ENCODE measurements at places on chromosomes 2 and 18.

GRCh38 chr2:9434489-9434888 is 11.0 kb downstream of the CPSF3 start:
- no peak overlapping the region for H3K4me3 ChIP-seq
- H3K27me3 ChIP-seq, result no peaks in the 10 kb centered on the region
- peaks cover 60% of the 10 kb centered on the region for H3K36me3 ChIP-seq
- DNase-seq, result no peak
- no peak overlapping the region for H3K27ac ChIP-seq
- no peaks in the 10 kb centered on the region for H3K4me1 ChIP-seq

DNA sequence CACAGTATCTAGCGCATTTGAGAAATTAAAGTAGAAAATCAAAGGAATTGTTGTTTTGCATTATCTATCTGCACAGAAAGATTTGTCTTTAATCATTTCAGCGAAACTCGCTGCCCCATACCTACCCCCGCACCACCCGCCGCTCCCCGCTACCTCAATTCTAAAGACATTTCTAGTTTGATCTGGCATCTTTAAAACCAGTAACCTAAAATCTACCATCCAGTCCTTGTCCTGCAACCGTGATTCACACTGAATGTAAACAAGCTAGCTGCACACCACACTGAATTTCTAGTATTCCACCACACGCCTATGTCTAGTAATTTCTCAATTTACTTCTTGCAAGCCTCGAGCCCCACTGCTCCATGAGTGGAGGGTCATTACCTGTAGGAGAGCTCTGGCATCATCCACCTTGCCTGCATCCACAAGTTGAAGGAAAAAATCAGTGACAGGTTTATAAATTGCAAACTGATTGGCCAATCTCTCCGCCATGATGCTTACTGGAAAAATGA is 60.1 kb downstream of the ABCG8 start:
- H3K27me3 ChIP-seq, result no peaks in the 10 kb centered on the region
- DNase-seq, result no peak
- peaks cover 46% of the 10 kb centered on the region for H3K36me3 ChIP-seq
- no peak overlapping the region for H3K4me3 ChIP-seq

DNA sequence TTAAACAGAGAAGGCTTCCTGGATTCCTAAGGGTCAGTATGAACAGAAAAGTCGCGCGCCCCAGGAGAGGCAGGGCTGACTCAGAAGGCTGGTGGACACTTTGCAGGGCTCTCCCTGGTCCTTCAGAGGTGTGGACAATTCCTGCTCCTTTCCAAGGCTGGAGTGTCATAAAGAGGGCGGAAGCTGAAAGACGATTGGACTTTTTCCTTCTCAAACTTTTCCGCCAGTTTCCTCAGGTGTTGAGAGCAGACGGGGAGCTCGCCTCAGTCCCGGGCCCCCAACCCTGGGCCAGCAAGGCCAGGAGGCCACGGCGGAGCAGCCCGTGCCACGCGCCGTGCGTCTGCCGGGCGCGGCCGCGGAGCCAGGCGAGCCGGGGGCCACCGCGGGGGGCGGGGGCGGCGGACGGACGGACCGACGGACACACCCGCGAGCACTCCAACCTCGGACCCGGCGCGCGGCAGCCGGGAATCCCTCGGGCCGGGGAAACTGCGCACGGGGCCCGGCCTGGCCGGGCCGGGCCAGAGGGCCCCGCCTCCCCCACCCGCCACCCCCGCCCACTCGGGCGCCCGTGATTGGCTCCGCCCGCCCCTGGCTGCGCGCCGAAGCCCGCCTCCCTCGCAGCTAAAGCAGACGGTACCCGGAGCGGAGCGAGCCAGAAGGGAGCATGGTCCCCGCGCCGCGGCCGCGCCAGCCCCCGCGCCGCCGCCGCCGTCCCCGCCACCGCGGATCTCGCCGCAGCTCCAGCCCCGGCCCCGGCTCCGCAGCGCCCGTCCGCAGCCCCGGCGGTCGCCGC is at the start of gene KLHL29:
TSS of gene KLHL29 (plus strand) at position 629 of the 793 bp plus-strand sequence. CDS start 177,018 bp downstream, outside the sequence.
- H3K4me3 ChIP-seq, result peak within 1 kb of the TSS; percentile 66
- H3K27ac ChIP-seq, result no peak within 1 kb of the TSS
- peak; percentile 87 for DNase-seq
- H3K4me1 ChIP-seq, result peaks cover 50% of the 10 kb centered on the region

GRCh38 chr2:37156857-37157714 is at the start of gene EIF2AK2:
TSS of gene EIF2AK2 (minus strand) at chr2:37156980. CDS start at chr2:37147806, 9,174 bp downstream.
- no peaks in the 10 kb centered on the region for H3K27me3 ChIP-seq
- H3K4me1 ChIP-seq, result peaks cover 22% of the 10 kb centered on the region
- H3K36me3 ChIP-seq, result peaks cover 5% of the 10 kb centered on the region
- H3K4me3 ChIP-seq, result peak within 1 kb of the TSS; percentile 89
- H3K27ac ChIP-seq, result peak within 1 kb of the TSS; percentile 46

GRCh38 chr2:146678516-146678915 is 1166.3 kb upstream of the ACVR2A start:
- no peaks in the 10 kb centered on the region for H3K36me3 ChIP-seq
- no peak overlapping the region for H3K27ac ChIP-seq
- H3K27me3 ChIP-seq, result no peaks in the 10 kb centered on the region
- no peak for DNase-seq
- H3K4me1 ChIP-seq, result no peaks in the 10 kb centered on the region
- no peak overlapping the region for H3K4me3 ChIP-seq

GRCh38 chr18:11175266-11175979 is 26.1 kb upstream of the PIEZO2 start:
- H3K4me1 ChIP-seq, result no peaks in the 10 kb centered on the region
- no peak overlapping the region for H3K4me3 ChIP-seq
- H3K27ac ChIP-seq, result no peak overlapping the region
- no peak for DNase-seq
- no peaks in the 10 kb centered on the region for H3K36me3 ChIP-seq
- H3K27me3 ChIP-seq, result no peaks in the 10 kb centered on the region

DNA sequence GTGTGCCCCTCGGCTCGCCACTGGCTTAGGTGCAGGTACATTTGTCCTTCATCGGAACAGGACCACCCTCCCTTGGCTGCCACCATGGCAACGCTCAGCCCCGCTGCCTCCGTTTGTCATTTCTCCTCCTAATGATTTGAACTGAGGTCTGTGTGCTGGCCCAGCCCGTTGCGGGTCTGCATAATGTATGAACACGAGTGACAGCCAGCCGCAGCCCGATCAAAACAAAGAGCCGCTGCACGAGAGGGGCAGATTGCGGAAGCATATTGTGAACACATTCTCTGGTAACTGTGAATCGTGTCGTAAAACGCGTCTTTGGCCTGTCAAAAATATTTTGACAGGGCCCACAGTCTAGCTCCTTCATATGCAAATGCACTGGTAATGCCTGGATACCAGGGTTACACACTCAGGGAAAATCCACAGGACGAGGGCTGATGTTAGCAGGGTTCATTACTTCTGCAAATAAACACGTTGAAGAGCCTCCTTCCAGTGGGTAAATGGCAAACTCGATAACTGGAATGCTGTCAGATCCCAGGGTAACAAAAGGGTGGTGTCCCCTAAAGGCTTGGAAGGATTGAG is 137.0 kb downstream of the AGAP1 start:
- H3K4me1 ChIP-seq, result peaks cover 10% of the 10 kb centered on the region
- no peak for DNase-seq
- H3K4me3 ChIP-seq, result no peak overlapping the region
- H3K27me3 ChIP-seq, result no peaks in the 10 kb centered on the region
- no peak overlapping the region for H3K27ac ChIP-seq
- H3K36me3 ChIP-seq, result no peaks in the 10 kb centered on the region

DNA sequence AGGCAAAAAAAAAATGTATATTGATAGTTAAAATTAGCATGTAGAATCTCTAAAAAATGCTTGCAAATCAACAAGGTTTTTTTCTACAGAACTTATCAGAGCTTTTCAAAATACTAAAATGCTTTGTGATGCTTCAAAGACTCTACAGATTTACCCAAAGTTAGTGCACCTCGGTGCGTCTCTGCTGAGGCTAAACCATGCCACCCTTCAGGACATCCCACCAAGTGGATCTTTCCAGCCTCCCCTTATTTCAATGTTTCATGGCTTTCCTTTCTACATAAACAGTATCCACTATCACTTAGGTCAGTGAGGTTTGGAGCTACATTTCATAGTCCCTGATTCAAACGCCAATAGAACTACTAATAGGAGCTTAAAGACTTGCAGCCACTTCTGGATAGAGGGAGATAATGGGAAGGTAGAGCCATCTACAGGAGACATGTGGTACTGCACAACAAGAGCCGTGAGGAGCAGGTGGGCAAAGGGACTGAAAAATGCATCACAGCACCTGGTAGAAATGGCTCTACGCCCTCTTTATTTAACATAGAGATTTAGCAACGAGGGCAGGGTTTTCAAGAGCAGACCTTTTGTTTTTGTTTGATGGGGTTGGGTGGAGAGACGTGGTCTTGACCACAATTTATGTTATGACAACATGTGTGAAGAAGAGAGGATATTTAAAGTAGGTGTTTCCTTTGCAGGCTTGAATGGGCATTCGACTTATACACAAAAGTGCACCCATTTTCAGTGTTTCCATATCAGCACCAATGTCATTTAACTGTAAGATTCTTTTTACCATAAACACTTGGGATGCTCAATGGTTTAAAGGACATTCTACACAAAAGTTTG is 56.1 kb upstream of the SLC35G4 start:
- H3K27me3 ChIP-seq, result no peaks in the 10 kb centered on the region
- H3K4me1 ChIP-seq, result no peaks in the 10 kb centered on the region
- H3K27ac ChIP-seq, result no peak overlapping the region
- peak; percentile 85 for DNase-seq
- H3K4me3 ChIP-seq, result no peak overlapping the region

- DNase-seq, result no peak
- H3K4me3 ChIP-seq, result no peak overlapping the region
- H3K27ac ChIP-seq, result no peak overlapping the region
- no peaks in the 10 kb centered on the region for H3K36me3 ChIP-seq
- H3K27me3 ChIP-seq, result no peaks in the 10 kb centered on the region
Measured at GRCh38 chr2:103401621-103402020, 639.8 kb downstream of the TMEM182 start.

DNA sequence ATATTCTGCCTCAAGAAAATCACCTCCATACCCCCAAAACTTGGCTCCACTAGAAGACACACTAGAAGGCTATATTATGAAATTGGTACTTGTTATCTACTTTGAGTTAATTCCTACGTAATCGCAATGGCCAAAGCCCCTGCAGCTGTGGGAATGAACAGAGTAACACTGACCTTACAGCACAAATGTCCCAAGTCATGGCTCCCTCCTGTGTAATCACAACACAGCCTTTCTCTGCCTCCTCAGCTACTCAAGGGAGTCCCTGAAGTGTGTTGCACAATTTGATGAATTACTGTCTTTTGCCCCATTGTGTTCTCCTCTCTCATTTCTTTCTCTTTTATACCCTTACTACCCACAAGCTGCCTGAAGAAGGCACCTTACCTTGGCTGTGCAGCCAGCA is 375.2 kb downstream of the ARHGAP15 start:
- no peak overlapping the region for H3K4me3 ChIP-seq
- no peaks in the 10 kb centered on the region for H3K4me1 ChIP-seq
- no peaks in the 10 kb centered on the region for H3K36me3 ChIP-seq
- no peaks in the 10 kb centered on the region for H3K27me3 ChIP-seq
- H3K27ac ChIP-seq, result no peak overlapping the region

- H3K36me3 ChIP-seq, result no peaks in the 10 kb centered on the region
- H3K4me3 ChIP-seq, result no peak overlapping the region
- H3K4me1 ChIP-seq, result no peaks in the 10 kb centered on the region
- no peaks in the 10 kb centered on the region for H3K27me3 ChIP-seq
Measured at GRCh38 chr2:144382849-144383248, 137.1 kb downstream of the ZEB2 start.

GRCh38 chr2:9800975-9801726 is 42.1 kb upstream of the TAF1B start:
- H3K4me3 ChIP-seq, result no peak overlapping the region
- H3K27me3 ChIP-seq, result no peaks in the 10 kb centered on the region
- DNase-seq, result no peak
- H3K4me1 ChIP-seq, result no peaks in the 10 kb centered on the region

Data from Karpas-422 (cell line).